ENCODE measurements at places on chromosomes 7 and 10.
A peak's percentile ranks its signal among the peaks of the same experiment; 100 is the strongest.

GRCh38 chr7:116957874-116958273, 4.6 kb downstream of the ST7 start:
- no peak for DNase-seq

DNA sequence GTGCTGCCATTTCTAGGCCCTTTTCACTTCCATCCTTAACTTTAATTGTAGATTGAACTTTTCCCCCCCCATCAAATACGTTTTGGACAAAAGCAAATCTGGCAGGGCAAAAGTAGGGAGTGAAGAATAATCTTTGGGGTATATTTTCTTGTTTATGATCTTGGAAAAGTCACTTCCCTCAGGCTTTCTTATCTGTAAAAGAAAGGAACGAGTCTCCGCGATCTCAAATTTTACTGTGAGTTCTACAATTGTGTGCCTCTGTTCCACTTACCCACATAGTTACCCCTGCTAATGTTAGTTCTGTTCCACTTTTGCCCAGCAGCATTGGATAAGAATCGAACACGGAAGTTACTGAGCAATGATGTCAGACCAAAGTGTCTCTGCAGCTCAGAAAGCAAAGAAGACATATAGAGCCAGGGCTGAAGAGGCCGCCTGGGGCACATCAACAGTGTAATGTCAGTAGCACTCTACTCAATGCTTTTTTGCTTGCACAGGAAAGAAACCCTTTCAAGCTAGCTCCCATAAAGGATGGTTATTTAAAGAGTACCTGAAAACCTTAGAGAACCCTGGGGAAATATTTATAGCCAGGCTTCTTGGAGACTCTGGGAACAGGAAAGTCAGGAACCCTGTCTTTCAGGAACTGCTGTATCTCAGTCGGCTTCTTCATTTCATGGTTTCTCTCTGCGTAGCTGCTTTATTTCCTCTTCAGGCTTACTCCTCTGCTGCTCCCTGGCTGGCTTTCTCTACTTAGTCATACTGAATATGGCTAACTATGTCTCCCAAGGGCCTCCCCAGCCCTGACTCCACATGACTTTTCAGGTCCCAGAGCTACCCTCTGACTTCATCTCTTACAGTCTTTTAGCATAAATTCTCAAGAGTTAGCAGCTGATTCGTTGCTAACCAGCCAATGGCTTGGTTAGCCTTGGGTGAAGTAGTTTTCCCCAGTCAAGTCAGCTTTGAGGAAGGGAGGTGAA, 123.7 kb upstream of the FAM3C start:
- DNase-seq, result no peak

GRCh38 chr7:114107522-114107921, 188.7 kb upstream of the PPP1R3A start:
- DNase-seq, result no peak

GRCh38 chr7:139494835-139495579, 11.5 kb upstream of the KLRG2 start:
- no peak for DNase-seq

- peak; percentile 45 for DNase-seq
These were observed 580 bp downstream of the EEPD1 start for GRCh38 chr7:36153571-36154097.

GRCh38 chr7:52786174-52786573, 249.3 kb upstream of the POM121L12 start:
- no peak for DNase-seq

Data from activated naive CD4-positive, alpha-beta T cell (primary cell).